NB4 (cell line): ENCODE measurements at places on chromosomes 5 and 9.

DNA sequence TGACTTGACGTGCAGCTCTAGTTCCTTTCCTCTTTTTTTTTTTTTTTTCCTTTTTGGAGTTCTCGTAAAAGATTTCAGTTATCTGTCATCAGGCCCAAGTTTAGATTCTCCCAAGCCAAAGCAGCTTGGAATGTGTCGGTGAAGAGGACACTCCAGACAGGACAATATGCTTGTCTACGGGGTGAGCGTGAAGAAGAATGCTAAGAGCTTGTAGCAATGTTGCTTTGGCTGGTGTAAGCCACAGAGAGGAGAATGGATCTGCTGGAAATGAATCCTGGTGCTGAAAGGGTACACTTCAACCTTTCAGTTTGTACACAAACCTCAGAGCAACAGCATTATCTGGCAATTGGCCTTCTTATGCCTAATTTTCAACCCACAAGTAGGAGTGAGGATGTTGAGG is 92.4 kb downstream of the ISL1 start:
- DNase-seq: no peak

DNA sequence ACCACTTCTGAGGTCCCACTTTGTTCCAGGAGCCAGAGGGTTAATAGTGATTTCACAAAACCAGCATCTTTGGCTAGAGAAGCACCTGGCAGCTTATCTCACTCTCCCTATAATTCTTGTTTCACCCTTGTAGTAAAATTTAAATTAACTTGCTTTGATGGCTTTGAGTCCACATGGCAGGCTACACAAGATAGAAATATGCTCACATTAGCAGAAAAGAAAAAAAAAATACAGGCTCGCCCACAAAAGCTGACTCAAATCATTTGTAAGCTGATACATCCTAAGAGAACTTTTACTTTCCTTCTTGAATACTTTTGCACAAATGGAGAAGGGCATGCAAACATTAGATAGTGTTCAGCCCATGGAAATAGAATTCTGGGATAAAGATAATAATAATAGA is 36.2 kb downstream of the TNFSF15 start:
- no peak for DNase-seq

DNA sequence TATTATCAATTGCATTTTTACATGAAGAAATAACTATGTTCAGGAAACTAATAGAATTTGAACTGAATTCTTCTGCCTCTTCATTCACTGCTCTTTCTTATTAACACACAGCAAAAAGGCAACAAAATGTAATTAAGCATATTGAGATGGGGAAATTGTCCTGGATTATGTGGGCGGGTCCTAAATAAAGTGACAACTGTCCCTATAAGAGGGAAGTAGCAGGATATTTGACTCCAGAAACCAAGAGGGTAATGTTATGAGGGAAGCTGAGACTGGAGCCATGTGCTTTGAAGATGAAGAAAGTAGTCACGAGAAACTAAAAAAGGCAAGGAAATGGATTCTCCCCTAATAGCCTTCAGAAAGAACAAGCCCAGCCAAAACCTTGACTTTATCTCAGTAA is 311.2 kb upstream of the PIK3R1 start:
- DNase-seq: no peak

GRCh38 chr9:93572636-93573515 is 3.5 kb upstream of the PHF2 start:
- no peak for DNase-seq

GRCh38 chr5:50863534-50864170 is 197.2 kb downstream of the PARP8 start:
- no peak for DNase-seq

DNA sequence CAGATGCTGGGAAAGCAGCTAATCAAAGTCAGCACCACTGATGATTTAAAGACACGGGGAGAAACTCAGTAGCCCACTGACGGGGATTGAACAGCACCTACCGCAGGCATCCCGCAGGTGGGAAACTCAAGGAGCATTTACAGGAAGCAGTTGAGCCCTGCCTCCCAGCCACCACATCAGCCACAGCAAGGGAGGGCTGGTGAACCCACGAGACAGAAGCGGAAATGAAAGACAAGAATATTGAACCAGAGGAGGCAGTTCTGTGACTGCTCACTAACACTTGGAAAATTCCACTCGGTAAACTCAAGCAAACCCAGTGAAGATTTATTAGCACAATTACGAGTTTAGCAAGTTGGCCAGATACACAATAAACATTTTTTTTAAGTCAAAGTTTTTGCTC is 10.6 kb upstream of the FAM163B start:
- DNase-seq: no peak

DNA sequence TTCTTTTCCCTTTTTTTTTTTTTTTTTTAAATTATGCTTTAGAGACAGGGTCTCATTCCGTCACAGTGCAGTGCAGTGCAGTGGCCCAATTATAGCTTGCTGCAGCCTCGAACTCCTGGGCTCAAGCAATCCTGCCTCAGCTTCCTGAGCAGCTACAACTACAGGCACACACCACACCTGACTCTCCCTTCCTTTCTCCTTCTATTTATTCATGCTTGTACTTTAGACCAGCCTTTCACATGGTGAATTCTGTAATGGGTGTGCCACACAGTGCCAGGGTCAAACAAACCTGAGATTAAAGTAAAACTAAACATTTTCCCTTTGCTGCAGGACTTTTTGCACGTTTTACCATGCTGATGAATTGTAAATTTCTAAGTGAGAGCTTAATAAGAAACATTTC is 8.0 kb downstream of the SH3RF2 start:
- DNase-seq: no peak

DNA sequence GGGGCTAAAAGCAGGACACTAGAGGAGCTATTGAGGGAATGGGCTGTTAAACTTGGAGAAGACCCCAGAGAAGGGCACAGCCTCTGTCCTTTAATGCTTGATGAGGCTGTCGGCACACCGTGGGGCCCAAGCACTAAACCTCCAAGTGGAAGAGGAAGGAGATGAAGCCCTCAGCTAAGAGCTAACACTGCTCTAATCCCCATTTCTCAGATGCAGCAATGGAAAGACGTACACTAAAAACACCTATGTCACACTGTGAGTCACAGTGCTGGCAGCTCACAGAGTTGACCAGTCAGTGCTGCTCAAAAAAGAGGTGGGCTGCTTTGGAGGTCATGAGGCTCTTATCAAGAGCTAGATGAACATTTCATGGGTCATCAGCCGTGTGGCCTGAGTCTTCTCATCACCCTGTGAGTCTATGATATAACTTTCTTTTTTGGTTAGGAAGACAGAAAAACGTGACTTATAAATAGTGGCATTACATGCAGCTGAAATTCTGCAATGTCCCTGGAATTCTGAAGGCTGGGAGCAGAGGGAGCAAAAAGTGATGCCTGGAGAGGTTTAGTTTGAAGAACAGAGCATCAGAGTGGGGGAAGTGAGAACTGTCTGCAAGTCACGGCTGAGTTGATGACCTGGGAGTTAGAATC is 21.5 kb downstream of the TNFSF8 start:
- no peak for DNase-seq

DNA sequence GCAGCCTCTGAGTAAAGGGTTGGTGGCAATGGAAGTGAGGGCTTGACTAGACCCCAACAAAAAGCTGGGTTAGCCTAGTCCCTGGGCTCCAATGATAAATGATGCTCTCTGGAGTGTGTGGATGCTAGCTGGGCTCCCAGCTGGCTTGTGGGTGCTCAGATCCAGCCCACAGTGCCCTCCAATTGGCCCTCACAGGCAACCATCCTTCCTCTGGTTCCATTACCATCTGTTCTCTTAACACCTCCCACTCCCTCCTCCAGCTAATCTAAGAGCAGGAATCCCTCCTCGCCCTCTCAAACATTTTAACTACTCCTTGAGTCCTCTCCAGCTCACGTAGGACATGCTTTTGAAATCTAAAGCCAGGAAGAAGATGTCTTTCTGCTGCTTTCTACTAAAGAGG is 25.2 kb upstream of the FRMD3 start:
- no peak for DNase-seq

GRCh38 chr9:81266086-81266485 is 423.3 kb downstream of the TLE1 start:
- no peak for DNase-seq

GRCh38 chr5:35476797-35477196 is 140.9 kb upstream of the SPEF2 start:
- no peak for DNase-seq

- no peak for DNase-seq
Measured at GRCh38 chr5:77210964-77211690, 647 bp downstream of the PDE8B start.

- no peak for DNase-seq
Measured at GRCh38 chr9:133141833-133142595, 21.0 kb upstream of the RALGDS start.

- no peak for DNase-seq
Measured at GRCh38 chr9:21993893-21994555, at the start of gene CDKN2A. Gene CDKN2A, minus strand, starts transcription at chr9:21994392.

DNA sequence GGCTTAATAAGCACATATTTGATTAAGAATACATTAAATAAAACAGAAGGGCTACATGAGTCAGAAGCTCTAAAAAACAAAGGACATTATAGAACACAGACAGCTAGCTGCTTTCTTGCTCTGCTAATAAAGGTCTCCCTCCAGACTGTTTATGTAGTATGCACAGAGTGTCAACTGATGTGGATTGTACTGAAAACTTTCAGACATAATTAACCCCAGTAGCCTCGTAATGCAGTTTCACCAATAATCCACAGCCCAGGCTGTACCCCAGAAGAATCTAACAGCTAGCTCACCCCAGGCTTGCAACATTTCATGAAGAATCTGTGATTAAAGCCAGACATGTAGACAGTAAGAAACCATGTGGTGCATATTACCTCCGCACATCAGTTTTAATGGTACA is 30.8 kb downstream of the FGF10 start:
- no peak for DNase-seq

DNA sequence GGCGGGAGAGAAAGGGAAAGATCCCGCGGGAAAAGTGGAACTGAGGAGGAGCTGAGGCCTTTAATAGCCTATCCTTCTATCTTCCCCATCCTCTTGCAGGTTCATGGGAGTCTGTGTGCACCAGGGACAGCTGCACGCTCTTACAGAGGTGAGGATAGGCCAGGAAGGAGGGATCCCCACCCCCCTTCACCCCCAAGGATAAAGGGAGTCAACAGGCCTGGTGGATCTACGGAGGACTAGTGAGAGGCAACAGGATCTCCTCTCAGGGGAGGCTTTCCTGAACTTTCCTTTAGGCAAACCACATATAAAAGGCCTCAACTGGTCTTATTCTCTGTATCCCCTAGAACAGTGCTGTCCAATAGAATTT is 1.1 kb downstream of the TESK1 start:
- peak; percentile 39 for DNase-seq

- no peak for DNase-seq
Measured at GRCh38 chr9:98907055-98907454, 36.7 kb upstream of the COL15A1 start.

DNA sequence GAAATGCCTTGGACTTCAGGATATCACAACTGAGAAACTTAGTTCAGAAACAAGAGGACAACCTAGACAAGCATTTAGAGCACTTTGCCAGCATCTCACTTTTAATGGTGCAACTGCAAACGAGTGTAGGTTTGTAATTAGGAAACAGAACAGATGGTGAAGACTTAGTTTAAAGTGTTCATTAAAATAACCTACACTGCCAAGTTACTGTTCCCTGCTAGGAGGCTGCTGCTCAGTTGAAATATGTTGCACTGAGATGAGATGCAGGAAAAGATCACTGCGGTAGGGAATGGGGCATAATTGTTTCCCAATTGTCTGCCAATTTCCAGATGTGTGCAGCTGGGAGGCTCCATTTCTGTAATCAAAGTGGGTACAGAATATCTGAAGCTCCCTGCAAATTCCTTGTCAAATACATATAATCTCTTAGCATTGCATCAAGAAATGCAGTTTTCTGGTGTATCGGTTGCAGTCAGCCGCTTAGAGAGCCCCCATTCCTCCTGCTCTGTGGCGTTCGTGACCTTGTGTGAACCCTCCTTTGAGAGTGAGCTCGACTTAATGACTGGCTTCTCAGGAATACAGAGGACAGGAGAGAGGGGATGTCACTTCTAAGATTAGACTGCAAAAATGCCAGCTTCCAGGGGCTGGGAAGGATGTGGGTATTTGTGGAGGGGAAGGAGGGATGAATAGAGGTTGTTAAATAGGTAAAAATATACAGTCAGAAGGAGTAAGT is 448.9 kb downstream of the MED10 start:
- no peak for DNase-seq

GRCh38 chr5:150021491-150022157 is 21.1 kb downstream of the HMGXB3 start:
- DNase-seq: no peak

- peak; percentile 82 for DNase-seq
Measured at GRCh38 chr9:111957856-111958631, 61.4 kb downstream of the UGCG start.

DNA sequence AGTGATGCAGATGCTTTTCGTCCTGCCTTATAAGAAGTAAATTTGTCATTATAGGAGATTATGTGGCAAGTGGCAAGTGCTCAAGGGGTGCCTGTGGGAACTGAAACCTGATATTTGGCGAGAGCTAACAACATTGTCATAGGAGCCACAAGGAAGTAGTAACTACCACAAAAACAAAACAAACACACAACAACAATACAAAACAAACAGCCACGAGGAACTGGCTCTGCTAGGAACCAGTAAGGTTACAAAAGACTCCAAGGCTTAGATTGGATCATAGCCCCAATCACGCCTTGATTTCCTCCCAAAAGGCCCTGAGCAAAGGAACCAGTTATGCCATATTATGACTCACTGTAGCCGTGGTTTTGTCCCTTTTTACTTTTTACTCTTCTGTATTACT is 1045.2 kb downstream of the CDH12 start:
- no peak for DNase-seq

GRCh38 chr9:19552282-19553105 is 143.7 kb downstream of the ACER2 start:
- DNase-seq: no peak

- DNase-seq: peak; percentile 8
Measured at GRCh38 chr9:88874391-88874790, 116.9 kb upstream of the S1PR3 start.

- peak; percentile 1 for DNase-seq
Measured at GRCh38 chr5:162703914-162704313, 636.3 kb downstream of the GABRG2 start.

DNA sequence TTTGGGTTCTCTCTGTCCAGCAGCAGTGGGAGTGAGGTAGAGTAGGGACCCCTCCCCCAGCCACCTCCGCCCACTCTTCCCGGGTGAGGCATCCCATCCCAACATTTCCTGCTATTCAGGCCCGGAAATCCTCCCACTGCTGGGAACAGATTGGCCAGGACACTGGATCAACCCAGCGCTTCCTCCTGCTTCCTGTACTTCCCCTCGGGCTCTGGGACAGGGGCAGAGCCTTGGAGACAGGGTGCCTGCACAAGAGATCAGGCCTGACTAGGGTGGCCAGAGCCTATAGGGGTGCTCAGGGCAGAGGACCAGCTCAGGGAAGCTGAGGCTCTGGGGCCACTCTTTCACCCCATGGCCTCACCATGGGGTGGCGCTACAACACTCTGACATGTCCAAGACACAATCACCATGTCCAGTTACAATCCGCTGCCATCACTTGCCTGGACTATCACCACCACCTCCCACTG is 14.5 kb downstream of the SH2D3C start:
- peak; percentile 58 for DNase-seq

- DNase-seq: no peak
Measured at GRCh38 chr9:91346644-91347043, 15.1 kb downstream of the AUH start.

GRCh38 chr9:9492506-9492905 is 1120.3 kb downstream of the PTPRD start:
- no peak for DNase-seq

- no peak for DNase-seq
Measured at GRCh38 chr9:99362321-99362720, 140.2 kb downstream of the SEC61B start.

GRCh38 chr5:135979510-135979909 is 24.7 kb upstream of the LECT2 start:
- no peak for DNase-seq

- DNase-seq: peak; percentile 17
Measured at GRCh38 chr5:75052192-75053053, at the start of gene GCNT4. Gene GCNT4, minus strand, starts transcription at chr5:75052558. Its CDS starts 22,521 bp downstream, at chr5:75030037.
